C1 segment of cervical spinal cord (tissue), 14 donors: ENCODE measurements at places on chromosomes 12 and 14.

DNA sequence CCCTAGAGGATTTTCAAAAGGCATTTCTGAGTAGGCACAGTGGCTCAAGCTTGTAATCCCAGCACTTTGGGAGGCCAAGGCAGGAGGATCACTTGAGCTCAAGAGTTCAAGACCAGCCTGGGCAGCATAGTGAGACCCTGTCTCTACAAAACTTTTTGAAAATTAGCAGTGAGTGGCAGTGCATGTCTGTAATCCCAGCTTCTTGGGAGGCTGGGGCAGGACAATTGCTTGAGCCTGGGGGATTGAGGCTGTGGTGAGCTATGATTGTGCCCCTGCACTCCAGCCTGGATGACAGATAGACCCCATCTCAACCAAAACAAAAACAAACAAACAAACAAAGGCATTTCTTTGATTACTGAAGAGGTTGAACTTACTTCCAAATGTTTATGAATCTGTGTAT, 201.4 kb downstream of the KIF26A start:
- no peak for DNase-seq

GRCh38 chr12:66319266-66319954, 17.1 kb downstream of the HELB start:
- no peak for DNase-seq

DNA sequence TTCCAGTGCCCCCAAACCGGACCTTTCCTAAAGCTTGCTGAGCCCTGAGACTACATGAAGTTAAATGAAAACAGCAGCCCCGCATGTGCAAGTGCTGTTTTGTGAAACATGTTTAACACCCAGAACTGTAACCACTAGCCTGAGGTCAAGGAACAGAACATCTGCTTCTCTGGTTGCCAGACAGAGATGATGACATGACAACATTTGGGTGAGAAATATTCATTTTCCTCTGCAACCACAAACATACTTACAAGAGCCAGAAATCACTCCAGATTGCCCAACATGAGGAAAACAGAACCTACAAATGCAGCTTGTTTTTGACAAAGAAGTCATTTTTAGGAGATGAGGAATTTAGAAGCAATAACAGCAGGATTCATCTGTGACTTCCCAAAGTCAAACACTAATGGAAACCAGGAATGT, 110.4 kb downstream of the BCAT1 start:
- no peak for DNase-seq

DNA sequence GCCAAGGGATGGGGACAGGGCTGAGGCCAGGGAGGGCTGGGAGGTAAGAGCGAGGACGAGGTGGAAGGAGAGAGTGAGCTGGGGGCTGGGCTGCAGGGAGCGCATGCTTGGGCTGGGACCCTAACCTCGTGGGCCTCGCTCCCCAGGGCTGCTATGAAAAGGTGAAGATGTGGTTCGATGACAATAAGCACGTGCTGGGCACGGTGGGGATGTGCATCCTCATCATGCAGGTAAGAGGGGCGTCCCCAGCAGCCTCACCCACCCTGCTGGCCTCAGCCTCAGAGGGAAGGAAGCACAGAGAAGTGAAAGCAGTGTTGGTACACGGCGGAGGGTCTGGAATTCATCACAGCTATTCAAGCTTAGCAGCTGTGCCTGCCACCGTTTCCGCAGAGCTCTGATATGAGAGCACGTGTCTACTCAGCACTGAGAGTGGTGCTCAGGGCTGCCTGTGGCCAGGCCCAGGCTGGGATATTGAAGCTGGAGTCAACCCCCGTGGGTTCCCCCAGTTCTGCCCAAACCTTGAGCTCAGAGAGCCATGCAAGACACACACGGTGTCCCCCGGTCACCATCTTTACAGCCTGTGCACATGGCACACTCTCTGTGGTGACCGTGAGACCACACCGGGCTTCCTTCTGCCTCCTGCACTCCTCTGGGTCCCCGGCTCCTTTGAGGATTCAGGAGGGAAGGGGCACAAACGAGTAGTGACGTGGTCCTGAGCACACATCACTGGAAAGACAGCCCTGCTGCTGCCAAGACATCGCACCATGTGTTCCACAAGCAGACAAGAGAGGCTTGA, 204.6 kb downstream of the TSPAN9 start:
- no peak for DNase-seq

DNA sequence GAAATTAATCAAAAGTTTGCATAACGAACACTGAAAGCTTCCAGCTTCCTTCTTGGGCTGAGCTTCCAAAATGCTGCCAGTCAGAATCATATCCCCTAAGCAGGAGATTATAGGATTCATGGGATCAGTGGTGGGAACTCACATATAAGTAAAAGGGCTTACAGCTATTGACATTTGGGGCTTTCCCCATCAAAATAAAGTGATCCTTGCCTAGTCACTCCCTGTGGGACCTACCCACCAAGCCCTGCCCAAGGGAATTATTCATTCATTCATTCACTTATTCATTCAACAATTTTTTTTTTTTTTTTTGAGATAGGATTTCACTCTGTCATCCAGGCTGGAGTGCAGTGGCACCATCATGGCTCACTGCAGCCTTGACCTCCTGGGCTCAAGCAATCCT, 47.5 kb upstream of the NR1H4 start:
- no peak for DNase-seq

DNA sequence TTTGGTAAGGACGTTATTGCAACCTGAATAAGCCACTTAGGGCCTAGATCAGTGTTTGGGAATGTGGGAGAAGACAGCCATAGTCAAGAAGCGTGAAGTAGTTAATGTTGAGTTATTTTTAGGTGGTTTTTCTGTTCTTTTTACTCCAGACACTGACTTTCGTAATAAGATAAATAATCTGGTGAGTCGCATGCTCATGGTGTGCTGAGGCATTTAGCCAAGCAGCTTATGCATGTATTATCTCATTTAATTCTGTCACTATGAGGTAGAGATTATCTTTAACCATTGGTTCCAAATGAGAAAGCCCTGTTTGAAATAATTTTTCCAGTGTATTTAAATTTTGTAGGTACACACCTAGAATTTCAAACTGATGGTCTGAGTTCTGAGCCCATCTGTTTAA, 67.3 kb downstream of the RCOR1 start:
- no peak for DNase-seq

DNA sequence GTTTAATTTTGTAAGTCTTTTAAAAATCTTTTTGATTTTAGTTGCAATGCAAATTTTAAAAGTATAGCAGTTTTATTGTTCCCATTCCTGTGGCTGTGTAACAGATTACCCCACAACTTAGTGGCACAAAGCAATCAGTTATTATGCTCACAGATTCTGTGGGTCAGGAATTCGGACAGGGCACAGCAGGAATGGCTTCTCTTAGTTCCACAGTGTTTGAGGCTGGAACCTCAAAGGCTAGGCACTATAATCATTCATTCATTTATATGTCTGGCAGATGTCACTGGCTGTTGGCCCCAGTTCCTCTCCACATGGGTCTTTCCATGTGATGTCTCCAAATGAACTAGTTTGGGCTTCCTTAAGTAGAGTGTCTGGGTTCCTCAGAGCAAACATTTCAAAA, 193.3 kb downstream of the RAD51B start:
- no peak for DNase-seq
